Activated T-cell treated with anti-CD3 and anti-CD28 coated beads for 1 hour (primary cell): ENCODE measurements at places on chromosomes 2 and 18.

- DNase-seq: no peak
Observed at GRCh38 chr2:7007846-7008741, 90.9 kb downstream of the RNF144A start.

- DNase-seq: no peak
Observed at GRCh38 chr2:173049831-173050230, 25.8 kb upstream of the MAP3K20 start.

DNA sequence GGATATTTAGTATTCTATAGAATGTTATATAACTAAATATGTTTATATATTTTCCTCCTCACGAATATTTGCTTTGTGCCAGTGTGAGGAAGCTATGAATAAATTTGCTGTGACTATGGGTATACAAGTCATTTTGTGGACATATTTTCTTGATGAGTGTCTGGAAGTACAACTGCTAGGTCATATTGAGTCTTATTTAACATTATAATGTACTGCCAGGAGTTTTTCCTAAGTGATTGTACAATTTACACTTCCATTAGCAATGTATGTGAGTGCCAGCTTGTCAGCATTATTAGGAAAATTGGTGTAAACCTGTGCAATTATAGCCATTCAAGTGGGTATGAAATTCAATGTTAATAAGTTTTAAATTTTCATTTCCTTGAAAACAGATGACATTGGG is 1328.9 kb upstream of the TMEFF2 start:
- DNase-seq: no peak

- DNase-seq: no peak
Observed at GRCh38 chr18:71168557-71169145, 879.8 kb downstream of the SOCS6 start.

- no peak for DNase-seq
Observed at GRCh38 chr18:75916624-75916982, 489.1 kb upstream of the SMIM21 start.

DNA sequence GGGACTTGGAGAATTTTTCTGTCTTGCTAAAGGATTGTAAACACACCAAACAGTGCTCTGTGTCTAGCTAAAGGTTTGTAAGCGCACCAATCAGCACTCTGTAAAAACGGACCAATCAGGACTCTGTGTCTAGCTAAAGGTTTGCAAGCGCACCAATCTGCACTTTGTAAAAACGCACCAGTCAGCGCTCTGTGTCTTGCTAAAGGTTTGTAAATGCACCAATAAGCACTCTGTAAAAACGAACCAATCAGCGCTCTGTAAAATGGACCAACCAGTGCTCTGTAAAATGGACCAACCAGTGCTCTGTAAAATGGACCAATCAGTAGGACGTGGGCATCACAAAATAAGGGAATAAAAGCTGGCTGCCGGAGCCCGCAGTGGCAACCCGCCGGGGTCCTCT is 16.5 kb downstream of the ABI2 start:
- no peak for DNase-seq

DNA sequence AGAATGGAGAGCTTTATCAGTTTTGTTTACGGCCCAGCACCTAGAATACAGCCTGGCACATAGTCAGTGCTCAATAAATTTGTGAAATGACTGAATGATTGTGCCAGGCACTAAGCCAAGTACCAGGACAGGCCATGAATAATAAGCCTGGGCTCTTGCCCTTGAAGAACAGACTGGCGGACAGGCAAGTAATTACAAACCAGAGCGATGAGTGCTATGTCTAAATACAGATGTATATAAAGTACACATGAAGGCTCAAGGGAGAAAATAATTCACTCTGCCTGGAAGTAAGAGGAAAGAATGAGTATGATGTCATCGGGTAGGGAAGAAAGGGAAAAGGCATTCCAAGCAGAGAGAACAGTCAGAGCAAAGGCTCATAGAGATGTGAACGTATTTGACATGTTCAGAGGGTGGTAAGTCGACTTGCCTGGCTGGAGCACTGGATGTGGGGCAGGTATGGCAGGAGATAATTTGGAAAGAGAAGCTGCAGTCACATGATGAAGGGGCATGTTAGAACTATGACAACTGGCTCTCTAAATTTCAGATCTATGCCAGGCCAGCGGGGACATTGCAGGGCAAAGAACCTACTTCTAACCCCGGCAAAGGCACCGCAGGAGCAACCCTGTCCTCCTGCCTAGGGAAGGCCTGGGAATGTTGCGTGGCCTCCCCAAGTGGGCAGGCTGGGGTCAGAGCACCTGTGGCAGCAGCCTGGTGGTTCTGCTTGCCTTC is 119.1 kb upstream of the STPG4 start:
- no peak for DNase-seq

DNA sequence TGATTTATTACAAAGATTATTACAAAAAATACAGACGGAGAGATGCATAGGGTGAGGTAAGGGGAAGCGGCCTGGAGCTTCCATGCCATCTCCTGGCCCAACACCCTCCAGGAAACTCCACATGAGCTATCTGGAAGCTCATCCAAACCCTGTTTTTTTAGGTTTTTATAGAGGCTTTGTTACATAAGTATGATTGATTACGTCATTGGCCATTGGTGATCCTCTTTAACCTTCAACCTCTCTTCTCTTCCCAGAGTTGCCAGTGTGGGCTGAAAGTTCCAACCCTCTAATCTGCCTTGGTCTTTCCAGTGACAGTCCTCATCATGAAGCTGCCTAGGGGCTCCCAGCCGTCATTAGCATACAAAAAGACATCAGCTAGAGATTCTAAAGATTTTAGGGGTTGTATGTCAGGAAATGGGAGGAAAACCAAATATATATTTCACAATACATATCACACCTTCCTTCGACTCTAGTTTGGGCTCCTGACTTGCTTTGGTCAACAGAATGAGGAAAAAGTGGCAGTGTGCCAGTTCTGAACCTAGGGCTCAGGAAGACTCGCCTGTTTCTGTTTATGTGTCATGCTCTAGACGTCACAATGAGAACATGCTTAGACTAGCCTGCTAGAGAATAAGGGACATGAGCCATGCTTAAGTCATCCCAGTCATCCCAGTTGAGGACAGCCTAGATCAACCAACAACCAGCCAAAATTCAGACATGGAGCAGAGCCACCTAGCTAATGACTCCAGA is 54.1 kb downstream of the ETAA1 start:
- no peak for DNase-seq

GRCh38 chr2:235569837-235570236 is 76.0 kb downstream of the AGAP1 start:
- DNase-seq: no peak

DNA sequence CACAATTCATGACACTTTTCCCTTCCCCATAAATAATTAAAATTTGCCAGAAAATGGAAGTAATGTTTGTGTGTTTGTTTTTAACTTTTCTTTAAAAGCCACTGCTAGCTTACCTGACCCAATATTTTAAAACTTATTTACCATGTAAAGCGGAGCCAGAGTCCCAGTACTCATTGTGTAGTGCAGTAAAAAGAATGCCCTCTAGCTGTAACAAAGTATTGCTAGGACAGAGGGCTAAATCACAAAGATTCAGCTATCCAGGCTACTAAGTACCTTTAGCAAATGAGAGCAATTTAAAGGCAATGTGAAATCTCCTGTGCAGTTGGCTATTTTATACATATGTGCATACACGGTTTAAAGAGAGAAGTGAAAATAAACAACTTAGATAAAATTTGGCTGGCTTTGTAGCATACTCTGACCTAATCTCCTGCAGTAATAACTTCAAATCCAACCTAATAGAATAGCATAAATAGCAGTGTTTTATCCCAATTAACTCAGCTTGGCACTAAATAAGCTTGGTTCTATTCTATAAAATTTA is 997.4 kb upstream of the PIK3C3 start:
- DNase-seq: no peak

DNA sequence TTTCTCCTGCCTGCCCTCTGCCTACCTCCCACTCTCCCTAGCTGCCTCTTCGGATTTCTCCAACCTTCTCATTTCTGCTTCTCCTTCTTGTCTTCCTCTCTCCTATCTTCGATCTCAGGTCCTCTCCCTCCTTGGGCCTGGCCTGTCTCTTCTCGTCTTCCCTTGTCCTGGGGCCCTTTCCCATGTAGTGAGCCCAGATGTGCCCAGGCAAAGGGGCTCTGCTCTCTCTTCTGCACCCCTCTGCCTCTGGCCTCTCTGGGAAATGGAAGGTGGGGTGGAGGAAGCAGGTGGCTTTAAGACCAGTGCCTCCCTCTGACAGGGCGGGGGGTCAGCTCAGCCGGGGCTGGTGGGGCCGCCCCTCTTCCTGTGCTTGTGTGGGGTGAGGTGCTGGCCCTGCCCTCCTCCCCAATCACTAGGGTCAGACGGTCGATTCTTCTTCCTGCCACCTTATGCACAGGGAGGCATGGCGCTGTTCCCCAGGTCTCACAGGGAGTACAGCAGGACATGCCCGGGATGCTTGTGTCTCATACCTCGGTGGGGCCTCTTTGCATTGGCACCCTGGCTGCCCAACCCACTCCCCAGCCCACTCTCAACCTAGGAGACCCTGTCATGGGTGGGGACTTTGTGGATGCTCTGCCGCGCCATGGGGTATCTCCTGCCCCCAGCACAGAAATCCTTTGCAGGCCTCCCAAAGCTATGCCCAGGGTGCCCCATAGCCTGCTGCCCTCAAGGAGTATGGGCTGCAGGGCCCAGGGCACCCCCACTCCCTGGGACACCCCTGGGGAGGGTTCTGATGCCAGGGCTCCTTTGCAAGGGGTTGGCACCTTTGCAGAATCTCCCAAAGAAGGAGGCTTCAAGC is 213.8 kb upstream of the HAAO start:
- no peak for DNase-seq

- no peak for DNase-seq
Observed at GRCh38 chr2:221154176-221154575, 417.9 kb downstream of the EPHA4 start.

GRCh38 chr18:74733598-74733997 is 135.9 kb downstream of the ZNF407 start:
- no peak for DNase-seq

- DNase-seq: no peak
Observed at GRCh38 chr18:62754026-62754425, 38.7 kb downstream of the PHLPP1 start.

DNA sequence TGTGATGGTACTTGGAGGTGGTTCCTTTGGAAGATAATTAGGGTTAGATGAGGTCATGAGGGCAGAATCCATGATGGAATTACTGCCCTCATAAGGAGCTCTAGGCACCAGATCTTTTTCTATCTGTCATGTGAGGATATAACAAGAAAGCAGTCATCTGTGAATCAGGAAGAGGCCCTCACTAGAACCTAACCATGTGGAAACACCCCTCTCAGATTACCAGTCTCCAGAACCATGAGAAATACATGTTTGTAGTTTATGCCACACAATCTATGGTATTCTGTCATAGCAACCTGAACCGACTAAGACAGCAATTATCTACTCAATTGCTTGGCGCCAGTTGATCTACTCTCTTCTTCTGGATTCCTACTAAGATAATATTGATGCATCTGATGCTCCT is 2.4 kb upstream of the SERPINB10 start:
- DNase-seq: no peak

DNA sequence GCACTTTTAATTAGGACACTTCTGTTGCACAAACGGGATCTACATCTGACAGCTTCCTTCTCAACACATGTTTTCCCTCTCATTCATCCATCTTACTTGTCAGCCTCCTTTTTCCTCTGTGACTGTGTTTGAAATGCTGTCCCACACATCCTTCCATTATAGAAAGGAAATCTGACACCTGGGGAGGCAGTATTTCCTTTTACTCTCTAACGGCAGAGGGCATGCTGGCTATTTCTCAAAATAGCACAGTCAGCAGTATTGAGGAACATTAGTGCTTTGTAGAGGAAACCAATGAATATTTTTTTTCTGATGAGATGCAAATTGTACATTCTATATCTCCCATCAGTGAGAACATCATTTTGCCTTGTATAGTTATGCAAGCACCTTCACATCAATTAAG is 668.7 kb downstream of the SLC4A3 start:
- no peak for DNase-seq

GRCh38 chr2:36915627-36916026 is 50.7 kb downstream of the STRN start:
- no peak for DNase-seq

GRCh38 chr2:13968811-13969210 is 663.7 kb upstream of the LRATD1 start:
- DNase-seq: no peak
